Right lobe of liver (tissue), 6 donors: ENCODE measurements at places on chromosomes 12 and 14. TPM values are rescaled to one million over a fixed set of nuclear protein-coding genes. Genes with fewer than 3 reads are reported as not detected.

ARF3 gene
- 42.4 TPM for total RNA-seq

KRT74 gene
- total RNA-seq: not detected

ANP32D gene
- total RNA-seq: not detected

- H3K27me3 ChIP-seq: no peaks in the 10 kb centered on the region
- H3K4me1 ChIP-seq: no peaks in the 10 kb centered on the region
- DNase-seq: no peak
- no peaks in the 10 kb centered on the region for H3K36me3 ChIP-seq
- no peak overlapping the region for H3K4me3 ChIP-seq
These were observed 710.0 kb downstream of the LRFN5 start for GRCh38 chr14:42316693-42317092.

DNA sequence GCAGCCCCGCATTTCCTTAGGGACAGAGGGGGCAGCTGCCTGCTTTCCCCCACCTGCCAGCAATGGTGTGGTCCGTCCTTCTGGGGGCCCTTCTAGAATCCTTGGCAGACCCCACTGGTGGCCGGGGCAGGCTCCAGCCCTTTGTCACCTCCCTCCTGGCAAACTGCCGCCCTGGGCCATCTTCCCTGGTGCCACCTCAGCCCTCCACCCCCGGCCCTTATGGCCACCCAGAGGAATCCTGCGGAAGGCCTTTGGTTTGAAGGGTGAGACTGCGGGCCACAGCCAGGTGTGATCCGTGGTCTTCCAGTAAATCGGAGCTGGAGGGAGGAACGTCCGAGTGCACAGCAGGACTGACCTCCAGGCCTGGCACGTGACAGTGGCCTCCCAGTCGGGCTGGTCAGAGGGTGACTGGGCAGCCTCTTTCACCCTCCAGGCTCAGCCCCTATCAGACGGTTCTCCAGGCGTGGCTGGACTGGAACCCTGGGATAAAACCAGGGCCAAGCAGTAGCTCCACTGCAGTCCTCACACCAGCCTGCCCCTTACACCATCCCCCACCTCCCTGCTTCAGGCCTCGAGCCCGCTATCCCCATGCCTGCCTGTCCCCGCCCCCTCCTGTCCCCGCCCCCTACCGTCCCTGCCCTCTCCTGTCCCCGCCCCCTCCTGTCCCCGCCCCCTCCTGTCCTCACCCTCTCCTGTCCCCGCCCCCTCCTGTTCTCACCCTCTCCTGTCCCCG, 12.4 kb downstream of the FBRSL1 start:
- peak overlapping the region; percentile 29 for H3K27ac ChIP-seq
- H3K27me3 ChIP-seq: no peaks in the 10 kb centered on the region
- H3K4me1 ChIP-seq: peaks cover 67% of the 10 kb centered on the region
- peak; percentile 85 for DNase-seq

KLRB1 gene
- total RNA-seq: 0.51 TPM

DNA sequence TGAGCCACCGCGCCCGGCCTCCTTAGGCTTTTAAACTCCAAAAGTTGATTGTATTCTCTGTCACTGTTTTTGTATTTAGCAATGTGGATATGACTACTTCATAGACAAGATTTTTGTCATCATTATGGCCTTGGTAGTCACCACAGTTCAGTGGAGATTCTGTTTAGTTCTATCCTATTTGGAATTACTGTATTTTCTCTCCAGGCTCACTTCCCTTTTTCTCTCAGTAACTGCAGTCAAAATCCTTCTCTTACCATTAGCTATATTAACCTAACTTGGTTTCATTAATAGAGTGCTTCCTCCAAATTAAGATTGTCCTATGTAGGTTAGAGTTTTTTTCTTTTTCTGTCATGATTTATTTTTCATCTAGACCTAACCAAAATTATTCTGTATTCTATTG, 283.9 kb downstream of the TMTC2 start:
- no peaks in the 10 kb centered on the region for H3K4me1 ChIP-seq
- H3K27ac ChIP-seq: no peak overlapping the region
- no peak for DNase-seq
- H3K4me3 ChIP-seq: no peak overlapping the region

DNA sequence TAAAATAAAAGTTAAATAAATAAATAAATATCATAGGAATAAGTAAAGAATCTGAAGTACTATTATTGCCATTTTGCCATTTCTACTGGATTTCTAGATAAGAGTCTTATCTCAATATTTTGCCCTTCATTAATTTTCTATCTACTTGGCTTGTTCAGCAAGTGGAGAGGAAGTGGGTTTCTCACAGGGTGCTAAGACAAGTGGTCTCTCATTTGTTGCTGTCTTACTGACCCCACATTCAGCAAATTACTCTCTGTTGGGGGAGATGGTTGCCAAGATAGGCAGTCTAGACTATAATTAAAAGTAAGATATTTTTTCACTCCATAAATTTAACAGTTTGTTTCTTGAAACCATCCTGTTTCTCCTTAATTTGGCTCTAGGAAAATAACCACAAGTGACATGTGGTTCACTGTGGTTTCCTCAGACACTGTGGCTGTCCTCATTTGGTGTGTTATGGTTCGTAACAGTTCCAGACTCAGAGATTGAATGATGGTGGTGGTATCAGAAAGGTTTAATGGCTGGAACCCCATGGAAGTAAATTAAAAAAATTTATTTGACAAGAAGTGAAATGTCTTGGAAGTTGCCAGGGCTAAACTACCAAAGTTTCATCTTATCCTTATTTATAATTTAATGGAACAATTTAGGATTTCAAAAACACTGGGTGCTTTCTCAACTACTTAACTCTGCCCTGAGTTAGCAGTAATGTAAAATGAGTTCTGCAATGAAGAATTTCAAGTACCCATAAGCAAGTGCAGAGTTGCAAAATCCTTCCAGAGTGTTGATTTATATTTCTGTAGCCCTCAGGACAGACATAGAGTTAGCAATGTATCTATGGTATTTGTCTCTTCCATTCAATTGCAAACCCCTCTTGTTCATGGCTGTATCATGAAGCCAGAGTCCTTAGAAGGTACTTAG, 214.8 kb downstream of the MSRB3 start:
- H3K27me3 ChIP-seq: no peaks in the 10 kb centered on the region
- DNase-seq: no peak
- no peak overlapping the region for H3K27ac ChIP-seq

LAG3 gene
- total RNA-seq: 1.4 TPM

SUOX gene
- total RNA-seq: 63.7 TPM

GRCh38 chr12:71664411-71665089, 449 bp downstream of the THAP2 start:
- no peaks in the 10 kb centered on the region for H3K27me3 ChIP-seq
- H3K36me3 ChIP-seq: no peaks in the 10 kb centered on the region
- peak overlapping the region; percentile 76 for H3K4me3 ChIP-seq
- H3K4me1 ChIP-seq: peaks cover 22% of the 10 kb centered on the region

DNA sequence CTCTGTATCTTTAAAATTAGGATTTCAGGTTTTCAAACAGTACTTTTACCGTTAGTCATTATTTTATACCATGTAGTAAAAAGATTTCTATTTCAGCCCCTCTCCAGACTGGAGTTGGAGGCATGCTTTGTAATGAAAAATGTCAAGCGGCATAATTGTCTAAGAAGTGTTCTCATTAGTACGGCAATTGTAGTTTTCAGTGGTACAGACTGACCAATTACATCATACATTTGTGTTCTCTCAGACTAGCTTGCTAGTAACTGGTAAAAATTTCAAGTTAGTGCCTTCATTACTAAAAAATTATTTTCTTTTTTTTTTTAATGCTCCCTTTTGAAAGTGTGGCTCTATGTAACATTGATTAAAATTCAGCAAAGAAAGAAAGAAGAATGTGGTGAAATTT, 4.5 kb downstream of the USP30 start:
- H3K27ac ChIP-seq: peak overlapping the region; percentile 34
- H3K36me3 ChIP-seq: peaks cover 8% of the 10 kb centered on the region
- no peak for DNase-seq
- H3K27me3 ChIP-seq: no peaks in the 10 kb centered on the region

LRIG3 gene
- total RNA-seq: 11.4 TPM

DNA sequence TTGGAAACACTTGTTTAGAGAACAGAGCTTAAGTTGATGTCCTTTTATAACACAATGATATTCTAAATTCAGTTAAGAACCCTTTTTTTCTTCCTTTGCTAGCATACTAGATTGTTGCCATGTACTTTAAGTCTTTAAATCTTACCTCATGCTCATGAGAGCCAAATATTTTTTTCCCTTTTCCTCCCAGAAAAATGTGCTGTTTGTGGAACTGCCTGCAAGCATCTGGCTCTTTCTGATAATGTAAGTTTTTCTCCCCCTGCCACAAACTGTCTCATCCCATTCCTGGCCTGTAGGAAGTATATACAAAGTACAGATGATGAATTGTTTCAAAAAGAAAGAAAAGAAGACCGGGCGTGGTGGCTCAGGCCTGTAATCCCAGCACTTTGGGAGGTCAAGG, 5.3 kb downstream of the RNF212B start:
- H3K4me3 ChIP-seq: no peak overlapping the region
- H3K4me1 ChIP-seq: peaks cover 15% of the 10 kb centered on the region
- no peak for DNase-seq
- H3K36me3 ChIP-seq: no peaks in the 10 kb centered on the region

SELPLG gene
- 3.5 TPM for total RNA-seq

- no peaks in the 10 kb centered on the region for H3K36me3 ChIP-seq
- no peaks in the 10 kb centered on the region for H3K27me3 ChIP-seq
- no peaks in the 10 kb centered on the region for H3K4me1 ChIP-seq
- no peak overlapping the region for H3K27ac ChIP-seq
These were observed 129.9 kb downstream of the KIF26A start for GRCh38 chr14:104268295-104268694.

AQP5 gene
- total RNA-seq: not detected

GRCh38 chr12:124939079-124939420, 24.6 kb upstream of the UBC start:
- peak; percentile 50 for DNase-seq
- H3K27ac ChIP-seq: peak overlapping the region; percentile 92
- H3K36me3 ChIP-seq: no peaks in the 10 kb centered on the region
- H3K27me3 ChIP-seq: no peaks in the 10 kb centered on the region
- H3K4me1 ChIP-seq: no peaks in the 10 kb centered on the region

IGF1 gene
- total RNA-seq: 115 TPM

DNA sequence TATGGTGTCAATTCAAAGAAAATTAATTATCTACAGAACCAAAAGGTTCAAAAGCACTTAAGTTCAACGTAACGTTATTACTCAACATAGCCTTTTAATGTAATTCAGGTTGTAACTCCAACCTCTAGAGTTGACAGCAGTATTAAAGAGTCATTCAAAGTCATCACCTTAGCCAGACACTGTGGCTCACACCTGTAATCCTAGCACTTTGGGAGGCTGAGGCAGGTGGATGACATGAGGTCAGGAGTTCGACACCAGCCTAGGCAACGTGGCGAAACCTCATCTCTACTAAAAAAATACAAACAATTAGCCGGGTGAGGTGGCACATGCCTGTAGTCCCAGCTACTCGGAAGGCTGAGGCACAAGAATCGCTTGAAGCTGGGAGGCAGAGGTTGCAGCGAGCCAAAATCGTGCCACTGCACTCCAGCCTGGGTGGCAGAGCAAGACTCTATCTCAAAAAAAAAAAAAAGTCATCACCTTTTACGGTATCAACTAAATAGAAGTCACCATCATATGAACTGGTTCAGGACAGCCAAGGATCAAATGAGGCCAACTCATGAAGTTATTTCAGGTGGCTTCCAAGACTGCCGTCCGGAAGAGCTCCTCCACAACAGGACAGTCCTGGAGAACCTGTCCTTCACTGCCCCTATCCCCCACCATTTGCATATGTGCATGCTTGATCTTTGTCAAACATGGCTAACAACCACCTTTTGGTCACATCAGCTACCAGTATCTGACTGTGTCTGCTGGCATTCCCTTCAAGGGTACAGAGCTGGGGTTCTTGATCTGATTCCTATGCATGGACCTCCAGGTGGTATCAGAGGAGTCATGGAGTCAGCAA, 4.2 kb downstream of the PPTC7 start:
- H3K4me3 ChIP-seq: no peak overlapping the region
- H3K36me3 ChIP-seq: no peaks in the 10 kb centered on the region
- H3K4me1 ChIP-seq: peaks cover 67% of the 10 kb centered on the region
- no peaks in the 10 kb centered on the region for H3K27me3 ChIP-seq
- DNase-seq: no peak
- no peak overlapping the region for H3K27ac ChIP-seq

DNA sequence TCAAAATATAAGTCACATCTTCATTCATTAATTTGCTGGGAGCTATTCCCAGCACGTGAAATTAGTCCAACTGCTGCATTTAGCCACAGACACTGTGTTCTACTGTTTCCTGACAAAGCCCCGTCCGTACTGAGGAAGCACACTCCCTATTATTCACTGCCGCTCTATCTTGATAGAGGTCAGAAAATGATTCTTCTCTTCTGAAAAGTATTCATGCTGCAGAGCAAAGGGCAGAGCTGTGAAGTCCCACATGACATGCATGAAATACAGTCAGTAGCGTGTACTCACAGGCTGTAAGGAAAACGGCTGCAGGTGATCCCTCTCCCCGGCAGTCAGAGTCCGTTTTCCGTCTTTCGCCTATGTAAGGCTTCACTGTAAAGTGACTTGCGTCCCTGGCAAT, 302.5 kb upstream of the FKBP4 start:
- H3K36me3 ChIP-seq: no peaks in the 10 kb centered on the region
- DNase-seq: no peak
- no peak overlapping the region for H3K4me3 ChIP-seq

- no peaks in the 10 kb centered on the region for H3K27me3 ChIP-seq
- no peak for DNase-seq
- no peak overlapping the region for H3K4me3 ChIP-seq
- H3K4me1 ChIP-seq: peaks cover 11% of the 10 kb centered on the region
- H3K27ac ChIP-seq: no peak overlapping the region
These were observed 86.0 kb downstream of the PHLDA1 start for GRCh38 chr12:75945581-75945980.

DBX2 gene
- not detected for total RNA-seq

GRCh38 chr14:39374851-39375250, 57.4 kb downstream of the FBXO33 start:
- no peak overlapping the region for H3K4me3 ChIP-seq
- no peaks in the 10 kb centered on the region for H3K27me3 ChIP-seq
- no peaks in the 10 kb centered on the region for H3K36me3 ChIP-seq
- DNase-seq: no peak
- no peak overlapping the region for H3K27ac ChIP-seq

DNA sequence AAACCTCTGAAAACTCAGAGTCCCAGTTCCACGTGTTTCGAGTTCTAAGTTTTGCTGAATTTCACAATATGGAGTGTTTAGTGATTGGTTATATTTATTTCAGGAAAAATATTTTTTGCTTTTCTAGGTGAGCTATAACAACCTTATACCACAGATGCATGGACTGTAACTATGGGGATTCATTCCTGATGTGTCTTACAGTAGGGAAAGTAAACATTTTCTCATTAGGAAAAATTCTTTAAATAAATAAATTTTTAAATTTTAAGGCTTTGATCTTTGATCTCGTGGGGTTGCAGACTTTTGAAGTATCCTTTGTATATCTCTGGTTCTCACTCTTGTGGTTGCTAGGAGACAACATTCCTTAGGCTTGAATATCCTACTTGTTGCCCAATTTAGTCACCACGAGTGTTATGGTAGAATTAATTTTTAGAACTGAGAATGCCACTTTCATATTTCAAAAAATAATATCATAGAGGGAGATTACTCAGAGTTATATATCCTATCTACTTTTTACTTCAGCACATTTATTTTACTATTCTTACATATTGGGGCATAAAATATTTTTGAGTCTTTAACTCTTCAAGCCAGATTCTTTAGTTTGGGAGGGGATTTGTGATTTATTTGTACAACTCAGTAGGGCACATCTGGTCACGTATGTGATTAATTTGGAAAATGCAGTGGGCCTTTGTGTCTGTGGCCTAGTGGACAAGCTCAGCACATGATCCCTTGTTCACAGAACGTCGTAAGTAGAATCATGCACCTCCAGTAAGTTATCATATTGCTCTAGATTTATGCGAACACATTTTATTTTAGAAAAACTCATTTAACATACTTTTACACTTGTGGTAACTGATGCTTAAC, 224.0 kb downstream of the TTC6 start:
- H3K4me3 ChIP-seq: no peak overlapping the region
- no peak for DNase-seq
- H3K36me3 ChIP-seq: no peaks in the 10 kb centered on the region
